ENCODE measurements at places on chromosomes 2 and 18. TPM values are rescaled to one million over a fixed set of nuclear protein-coding genes. Genes with fewer than 3 reads are reported as not detected.

GRCh38 chr18:10195529-10195928, 258.9 kb upstream of the APCDD1 start:
- H3K27ac ChIP-seq, result no peak overlapping the region
- H3K4me3 ChIP-seq, result no peak overlapping the region

- no peak for DNase-seq
- no peak overlapping the region for H3K4me3 ChIP-seq
- no peaks in the 10 kb centered on the region for H3K36me3 ChIP-seq
- H3K27ac ChIP-seq, result no peak overlapping the region
- H3K4me1 ChIP-seq, result no peaks in the 10 kb centered on the region
- H3K27me3 ChIP-seq, result no peaks in the 10 kb centered on the region
Measured at GRCh38 chr2:182717416-182717815, 1.4 kb downstream of the DNAJC10 start.

- no peak for DNase-seq
- H3K4me3 ChIP-seq, result no peak overlapping the region
- H3K27ac ChIP-seq, result no peak overlapping the region
- H3K4me1 ChIP-seq, result no peaks in the 10 kb centered on the region
- no peaks in the 10 kb centered on the region for H3K27me3 ChIP-seq
Measured at GRCh38 chr18:30358555-30358954, 684.0 kb downstream of the DSC3 start.

DNA sequence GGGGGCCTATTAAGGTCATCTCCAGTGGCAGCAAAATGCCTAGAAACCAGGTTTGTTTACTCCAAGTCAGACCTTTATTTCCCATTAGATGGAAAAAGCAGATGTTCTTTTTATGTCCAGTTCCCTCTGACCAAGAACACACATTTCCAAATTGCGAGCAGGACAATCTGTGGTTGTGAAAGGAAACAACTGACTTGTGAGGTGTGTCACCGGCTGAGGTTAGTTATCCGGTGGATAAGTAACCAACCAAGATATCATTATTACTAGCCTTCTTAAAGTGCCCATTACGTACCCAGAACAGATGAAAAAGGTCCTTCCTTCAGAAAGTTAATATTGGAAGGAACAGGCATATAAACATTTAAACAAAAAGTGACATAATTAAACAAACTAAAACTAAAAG, 112.9 kb downstream of the THADA start:
- H3K4me3 ChIP-seq, result no peak overlapping the region
- H3K4me1 ChIP-seq, result peaks cover 30% of the 10 kb centered on the region
- no peaks in the 10 kb centered on the region for H3K27me3 ChIP-seq
- no peak overlapping the region for H3K27ac ChIP-seq

DNA sequence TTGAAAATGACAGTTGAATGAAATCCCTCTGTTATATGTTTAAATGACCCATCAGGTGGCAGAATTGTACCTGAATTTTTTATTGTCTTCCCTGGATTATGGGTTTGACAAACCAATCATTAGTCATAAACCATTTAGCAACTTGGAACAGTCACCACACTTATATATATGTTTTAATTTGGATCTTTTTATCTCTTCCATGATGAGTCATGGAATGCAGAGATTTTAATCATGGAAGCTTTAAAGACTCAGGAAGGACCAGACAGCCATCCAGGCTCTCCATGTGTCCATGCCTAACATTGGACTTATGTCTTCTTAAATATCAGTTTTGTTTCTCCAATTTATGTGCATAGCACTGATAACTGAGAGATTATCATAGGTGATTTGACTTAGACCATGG, 188.3 kb upstream of the ZSWIM2 start:
- H3K36me3 ChIP-seq, result no peaks in the 10 kb centered on the region
- no peaks in the 10 kb centered on the region for H3K27me3 ChIP-seq
- H3K4me1 ChIP-seq, result no peaks in the 10 kb centered on the region
- no peak overlapping the region for H3K4me3 ChIP-seq

GRCh38 chr2:121036226-121036692, 248.7 kb downstream of the TFCP2L1 start:
- no peak overlapping the region for H3K27ac ChIP-seq
- peak; percentile 81 for DNase-seq
- H3K27me3 ChIP-seq, result peaks cover 8% of the 10 kb centered on the region
- H3K36me3 ChIP-seq, result no peaks in the 10 kb centered on the region

- no peak overlapping the region for H3K27ac ChIP-seq
- no peaks in the 10 kb centered on the region for H3K27me3 ChIP-seq
- no peak for DNase-seq
- no peak overlapping the region for H3K4me3 ChIP-seq
Measured at GRCh38 chr2:190655570-190655969, 6.7 kb downstream of the NAB1 start.

- DNase-seq, result no peak
- no peak overlapping the region for H3K27ac ChIP-seq
- no peaks in the 10 kb centered on the region for H3K4me1 ChIP-seq
- H3K36me3 ChIP-seq, result peaks cover 37% of the 10 kb centered on the region
- H3K4me3 ChIP-seq, result no peak overlapping the region
Measured at GRCh38 chr2:27638709-27639108, 9.9 kb downstream of the GPN1 start.

- no peak for DNase-seq
- H3K27ac ChIP-seq, result no peak overlapping the region
- no peaks in the 10 kb centered on the region for H3K36me3 ChIP-seq
- H3K27me3 ChIP-seq, result no peaks in the 10 kb centered on the region
- no peak overlapping the region for H3K4me3 ChIP-seq
Measured at GRCh38 chr2:179569831-179570233, 291.6 kb downstream of the ZNF385B start.

DNA sequence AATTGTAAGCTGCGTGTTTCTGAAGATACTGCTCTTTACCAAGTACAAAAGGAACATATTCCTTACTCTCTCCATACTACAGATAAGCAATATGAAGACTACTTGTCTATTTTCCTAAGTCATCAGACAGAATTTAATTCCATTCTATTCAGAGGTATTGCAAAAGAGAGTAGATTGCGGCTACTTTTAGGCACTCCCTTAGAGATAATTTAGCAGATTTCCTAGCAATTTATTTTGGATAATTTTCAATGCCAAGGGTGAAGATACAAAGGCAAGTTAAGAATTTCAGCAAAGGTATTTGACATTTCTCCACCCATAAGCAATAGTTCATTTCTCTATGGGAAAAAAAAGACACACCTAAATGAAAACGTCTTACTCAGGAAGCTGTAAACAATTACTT, 161.1 kb downstream of the PDE1A start:
- H3K27ac ChIP-seq, result no peak overlapping the region
- H3K4me1 ChIP-seq, result no peaks in the 10 kb centered on the region
- no peak for DNase-seq
- H3K27me3 ChIP-seq, result no peaks in the 10 kb centered on the region

DNA sequence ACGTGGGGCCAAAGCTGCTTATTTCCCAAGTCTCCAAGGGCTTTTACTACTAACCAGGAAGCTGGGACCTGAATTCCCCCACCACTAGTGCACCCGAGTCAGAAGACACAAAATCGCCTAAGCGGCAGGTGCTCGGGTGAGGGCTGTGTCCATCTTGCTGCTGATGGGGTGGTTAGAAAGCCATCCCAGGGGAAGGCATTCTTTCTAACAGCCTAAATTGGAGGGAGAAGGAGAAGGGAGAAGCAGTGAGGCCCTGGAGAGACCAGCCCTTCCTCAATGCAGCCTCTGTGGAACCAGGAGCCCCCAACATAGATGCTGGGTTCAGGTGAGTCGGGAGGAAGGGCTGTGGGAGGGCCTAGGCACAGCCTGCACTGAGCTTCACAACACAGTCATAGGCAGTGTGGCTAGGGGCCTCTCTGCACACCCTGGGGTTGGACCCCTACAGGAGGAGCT, 1.9 kb upstream of the PROM2 start:
- peak; percentile 2 for DNase-seq
- no peaks in the 10 kb centered on the region for H3K4me1 ChIP-seq
- no peak overlapping the region for H3K27ac ChIP-seq

GRCh38 chr18:76881744-76882143, 59.4 kb downstream of the ZNF236 start:
- no peaks in the 10 kb centered on the region for H3K4me1 ChIP-seq
- DNase-seq, result no peak
- H3K36me3 ChIP-seq, result peaks cover 29% of the 10 kb centered on the region
- H3K27ac ChIP-seq, result no peak overlapping the region

DNA sequence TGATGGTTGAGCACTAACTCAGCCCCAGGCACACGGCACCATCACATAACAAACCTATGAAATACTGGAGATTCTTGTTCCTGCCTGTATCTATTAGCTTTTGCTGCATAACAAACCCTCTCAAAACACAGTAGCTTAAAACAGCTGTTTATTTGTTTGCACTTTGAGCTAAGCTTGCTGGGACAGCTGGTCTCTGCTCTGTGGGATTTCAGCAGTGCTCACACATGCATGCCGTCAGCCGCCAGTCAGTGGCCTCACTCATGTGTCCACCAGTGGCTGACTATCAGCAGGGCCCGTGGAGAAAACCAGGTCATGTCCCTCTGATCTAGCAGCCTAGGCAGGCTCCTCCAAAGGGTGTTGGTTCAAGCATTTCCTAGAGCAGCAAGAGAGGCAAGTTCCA, 52.8 kb upstream of the RAB12 start:
- no peak for DNase-seq
- no peaks in the 10 kb centered on the region for H3K4me1 ChIP-seq
- H3K27ac ChIP-seq, result no peak overlapping the region
- H3K4me3 ChIP-seq, result no peak overlapping the region
- no peaks in the 10 kb centered on the region for H3K36me3 ChIP-seq

ZSWIM2 gene
- total RNA-seq, result not detected

HOXD3 gene
- 1.1 TPM for total RNA-seq

MOGAT1 gene
- total RNA-seq, result not detected

TANC1 gene
- total RNA-seq, result 99.5 TPM

CHMP3 gene
- total RNA-seq, result 72.8 TPM

FAM98A gene
- total RNA-seq, result 24.1 TPM

AKAIN1 gene
- total RNA-seq, result not detected

DYSF gene
- 48.3 TPM for total RNA-seq

PRSS56 gene
- not detected for total RNA-seq
